ENCODE measurements at places on chromosomes 4 and X.

- DNase-seq = no peak
Measured at GRCh38 chrX:110056419-110056818, 53.5 kb downstream of the TMEM164 start.

DNA sequence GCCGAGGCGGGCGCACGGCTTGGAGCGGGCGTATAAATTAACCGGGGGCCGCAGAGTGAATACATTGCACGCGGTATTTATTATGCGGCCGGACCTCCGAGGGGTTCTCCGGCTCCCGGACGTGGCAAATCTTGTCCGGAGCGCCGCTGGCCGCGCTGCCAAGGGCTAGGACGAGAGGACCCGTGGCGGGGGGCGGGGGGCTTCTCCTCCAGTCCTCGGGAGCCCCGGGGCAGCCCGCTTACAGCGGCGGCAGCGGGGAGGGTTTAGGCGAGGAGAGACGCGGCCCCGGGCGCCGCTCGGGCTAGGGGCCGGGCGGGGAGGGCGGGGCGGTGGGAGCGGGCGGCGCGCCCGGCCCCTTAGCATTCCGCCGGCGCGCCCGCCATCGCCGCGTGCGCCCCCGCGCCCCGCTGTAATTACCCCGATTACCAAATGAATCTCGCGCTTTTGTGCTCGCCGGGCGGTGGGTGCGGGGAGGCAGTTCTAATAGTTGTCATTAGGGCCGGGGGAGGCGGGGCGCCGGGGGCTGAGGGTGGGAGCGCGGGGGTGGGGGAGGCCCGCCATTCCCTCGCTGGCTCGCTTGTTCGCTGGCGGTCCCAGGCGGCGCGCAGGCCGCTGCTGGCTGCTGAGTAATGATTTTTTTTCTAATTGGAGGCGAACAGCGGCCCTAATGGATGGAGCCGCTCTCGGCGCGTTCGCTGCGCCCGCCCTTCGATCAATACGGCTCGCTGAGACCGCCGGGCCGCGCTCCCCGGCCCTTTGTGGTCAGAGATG lies 276.6 kb downstream of the BCOR start:
- peak; percentile 45 for DNase-seq

- DNase-seq = no peak
Measured at GRCh38 chrX:23826653-23827052, 43.7 kb downstream of the SAT1 start.

DNA sequence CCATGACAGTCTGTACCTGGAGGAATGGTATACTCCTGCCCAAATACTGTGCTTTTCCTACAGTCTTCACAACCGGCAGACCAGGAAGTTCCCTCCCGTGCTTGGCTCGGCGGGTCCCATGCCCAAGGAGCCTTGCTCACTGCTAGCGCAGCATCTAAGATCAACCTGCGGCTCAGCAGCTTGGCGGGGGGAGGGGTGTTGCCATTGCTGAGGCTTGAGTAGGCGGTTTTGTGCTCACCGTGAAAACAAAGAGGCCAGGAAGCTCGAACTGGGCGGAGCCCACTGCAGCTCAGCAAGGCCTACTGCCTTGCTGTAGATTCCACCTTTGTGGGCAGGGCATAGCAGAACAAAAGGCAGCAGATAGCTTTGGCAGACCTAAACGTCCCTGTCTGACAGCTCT lies 152.7 kb downstream of the TEX11 start:
- DNase-seq = peak; percentile 60

- DNase-seq = no peak
Measured at GRCh38 chr4:154622598-154622997, 10.1 kb upstream of the FGG start.

DNA sequence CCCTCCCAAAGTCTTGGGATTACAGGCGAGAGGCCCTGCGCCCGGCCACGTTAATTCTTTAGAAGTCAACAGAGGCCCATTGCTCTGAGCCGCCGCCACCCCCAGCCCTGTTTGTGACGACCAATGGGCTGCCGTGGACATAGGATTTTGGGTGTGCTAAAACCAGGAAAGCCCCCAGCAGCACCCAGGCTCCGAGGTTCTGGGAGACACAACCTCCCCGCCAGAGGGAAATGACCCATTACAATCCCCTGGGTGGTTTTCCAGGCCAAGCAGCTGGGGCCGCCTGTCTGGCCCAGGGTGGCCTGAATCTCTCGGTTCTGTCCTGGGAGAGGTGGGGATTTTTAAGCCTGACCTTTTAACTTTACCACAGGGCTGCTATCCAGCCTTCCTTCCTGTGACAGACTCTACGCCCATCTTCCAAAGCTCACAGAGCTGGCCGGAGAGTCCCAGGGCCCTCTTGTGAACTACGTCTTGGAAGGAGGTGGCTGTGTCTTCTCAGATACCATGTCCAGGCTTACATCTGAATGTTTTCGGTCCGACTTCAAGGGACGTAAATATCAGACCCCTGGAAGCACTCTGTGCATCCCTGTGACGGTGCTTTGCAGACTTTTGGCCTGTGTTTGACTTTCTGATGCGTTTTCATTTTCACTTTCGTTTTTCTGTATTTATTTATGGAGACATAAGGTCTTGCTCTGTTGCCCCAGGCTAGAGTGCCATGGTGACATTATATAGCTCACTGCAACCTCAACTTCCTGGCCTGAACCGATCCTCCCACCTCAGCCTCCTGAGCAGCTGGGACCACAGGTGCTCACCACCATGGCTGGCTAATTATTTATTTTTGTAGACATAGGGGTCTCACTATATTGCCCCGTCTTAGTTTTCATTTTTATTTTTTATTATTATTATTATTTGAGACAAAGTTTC lies 36.0 kb downstream of the P2RY8 start:
- peak; percentile 6 for DNase-seq

GRCh38 chr4:185634066-185634652 lies 98.9 kb upstream of the PDLIM3 start:
- DNase-seq = no peak

- no peak for DNase-seq
Measured at GRCh38 chr4:113272523-113272922, 223.1 kb downstream of the ANK2 start.

DNA sequence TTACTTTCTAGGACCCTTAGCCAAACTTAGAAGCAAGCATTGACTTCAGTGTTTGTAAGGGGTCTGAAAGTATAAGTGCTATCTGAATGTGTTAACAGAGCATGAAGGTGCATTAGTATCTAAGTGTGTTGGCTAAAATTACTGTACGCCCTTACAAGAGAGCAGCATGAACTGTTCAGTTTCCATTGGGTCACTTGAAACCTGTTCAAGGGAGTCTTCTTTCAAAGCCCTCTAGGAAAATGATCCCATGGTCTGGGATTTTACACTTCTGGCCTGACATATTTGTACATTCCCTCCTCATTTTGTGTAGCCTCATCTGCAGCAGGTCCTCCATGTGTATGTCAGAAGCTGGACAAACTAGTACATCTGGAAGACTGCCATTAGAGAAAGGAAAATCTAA lies 3.2 kb downstream of the PRDX4 start:
- DNase-seq = no peak

DNA sequence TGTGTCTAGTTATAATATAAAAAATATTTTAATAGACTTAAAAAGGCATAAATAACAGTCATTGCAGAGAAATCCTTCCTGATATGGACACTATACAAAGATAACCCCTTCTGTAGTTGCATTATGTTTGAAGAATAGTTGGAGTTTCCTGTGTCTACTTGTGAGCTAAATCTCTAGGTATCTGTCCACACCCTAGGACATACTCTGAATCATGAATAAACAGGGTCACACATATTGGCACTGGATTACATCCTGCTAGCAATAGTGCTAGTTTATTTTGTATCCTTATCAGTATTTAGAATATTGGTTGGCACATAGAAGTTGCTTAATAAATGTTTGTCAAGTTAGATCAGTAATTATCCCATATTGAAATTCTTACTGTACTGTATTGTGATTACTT lies 173.9 kb downstream of the GRXCR1 start:
- no peak for DNase-seq
